ENCODE measurements at places on chromosomes 6 and 20.

- DNase-seq: no peak
These were observed 23.7 kb upstream of the TSHZ2 start for GRCh38 chr20:52948491-52948890.

- DNase-seq: no peak
These were observed 1028.6 kb upstream of the CITED2 start for GRCh38 chr6:140403020-140403419.

DNA sequence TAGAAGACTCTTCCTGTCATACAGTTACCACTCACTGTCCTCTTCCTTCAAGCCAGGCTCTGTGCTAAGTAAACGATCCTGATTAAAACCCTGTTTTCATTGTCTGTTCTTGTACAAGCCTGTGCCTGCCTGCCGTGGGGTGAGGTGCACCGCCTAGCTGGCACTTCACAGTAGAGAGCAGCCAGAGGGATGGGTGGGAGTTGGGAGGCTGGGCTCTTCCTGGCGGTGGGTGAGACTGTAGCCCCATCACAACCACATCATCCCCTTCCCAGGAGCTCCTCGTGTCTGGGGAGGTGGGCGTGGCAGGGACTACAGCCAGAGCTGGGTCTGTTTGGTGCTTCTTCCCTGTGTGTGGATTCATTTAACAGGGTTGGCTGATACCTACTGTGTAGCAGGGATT is 382.0 kb downstream of the TAF4 start:
- no peak for DNase-seq

- DNase-seq: no peak
These were observed 90.0 kb downstream of the CHMP4B start for GRCh38 chr20:33901132-33901523.

- no peak for DNase-seq
These were observed 995 bp downstream of the STK4 start for GRCh38 chr20:44967207-44967807.

DNA sequence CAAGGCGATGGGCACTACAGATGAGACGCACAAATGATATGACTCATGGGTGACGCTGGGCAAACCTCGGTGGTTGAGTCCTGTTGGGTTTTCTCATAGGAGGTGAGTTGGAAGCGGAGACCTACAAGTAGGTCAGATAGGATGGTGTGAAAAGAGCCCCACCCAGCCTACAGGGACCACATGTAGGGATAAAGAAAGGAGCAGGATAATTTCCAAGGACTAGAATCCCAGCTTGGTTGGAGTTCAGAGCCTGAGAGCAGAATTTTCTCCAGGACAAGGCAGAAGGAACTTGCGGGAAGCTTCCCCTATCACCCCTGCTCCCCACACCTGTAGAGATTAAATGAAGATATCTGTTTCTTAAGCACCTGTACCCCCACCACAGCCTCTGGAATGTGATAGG is 489.7 kb upstream of the CDH4 start:
- DNase-seq: no peak

DNA sequence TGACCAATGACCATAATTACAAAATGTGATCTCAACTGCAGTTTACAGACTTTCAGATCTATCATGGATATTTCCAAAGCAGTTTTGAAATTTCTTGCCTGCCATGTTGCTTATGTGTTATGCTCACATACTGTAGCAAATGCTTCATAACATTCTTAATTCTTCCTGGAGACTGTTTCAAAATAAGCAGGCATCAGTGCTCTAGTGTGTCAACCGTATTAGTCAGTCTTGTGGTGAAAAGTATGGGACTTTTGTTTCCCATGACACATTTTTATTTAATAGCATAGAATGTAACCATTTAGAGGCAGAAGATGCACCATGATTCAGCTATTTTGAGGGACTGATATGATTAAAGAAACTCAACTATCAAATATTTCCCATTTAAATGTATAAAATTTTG is 1.7 kb downstream of the POPDC3 start:
- DNase-seq: no peak

DNA sequence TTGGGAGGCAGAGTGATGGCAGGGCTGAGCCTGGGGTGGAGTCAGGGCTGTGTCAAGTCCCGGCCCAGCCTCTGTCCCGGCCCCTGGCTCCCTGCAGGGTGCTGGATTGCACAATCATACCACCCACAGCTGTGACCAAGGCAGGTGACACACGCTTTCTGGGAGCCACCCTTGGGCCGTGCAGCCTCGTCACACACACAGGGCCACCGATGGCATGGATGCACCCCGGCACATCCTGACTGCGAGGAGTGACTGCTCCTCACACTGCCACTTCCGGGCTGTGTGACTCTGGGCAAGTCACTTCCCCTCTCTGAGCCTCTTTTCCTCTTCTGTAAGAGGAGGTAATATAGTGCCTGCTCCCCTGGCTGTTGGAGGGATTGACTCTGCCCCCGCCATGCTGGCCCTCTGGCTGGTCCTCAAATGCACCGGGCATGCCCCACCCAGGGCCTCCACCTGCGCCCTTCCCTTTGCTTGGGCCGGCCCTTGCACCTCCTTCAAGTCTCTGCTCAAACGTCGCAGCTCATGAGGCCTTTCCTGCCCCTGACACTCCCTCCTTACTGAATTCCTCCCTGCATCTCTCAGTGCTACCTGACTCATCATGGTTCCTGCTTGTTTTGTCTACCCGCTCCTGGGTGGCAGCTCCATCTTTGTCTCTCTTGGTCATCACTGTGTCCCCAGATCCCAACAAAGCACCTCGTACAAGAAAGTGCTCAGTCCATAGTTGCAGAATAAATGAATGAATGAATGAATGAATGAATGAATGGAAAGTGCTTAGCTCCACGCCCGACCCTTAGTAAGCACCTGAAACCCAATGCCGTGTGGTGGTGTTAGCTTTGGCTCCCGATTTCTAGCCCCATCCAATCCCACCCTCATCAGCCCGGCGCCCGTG is 93.5 kb downstream of the CEBPB start:
- DNase-seq: no peak

- no peak for DNase-seq
These were observed 254.0 kb upstream of the TAB2 start for GRCh38 chr6:149063468-149063867.

DNA sequence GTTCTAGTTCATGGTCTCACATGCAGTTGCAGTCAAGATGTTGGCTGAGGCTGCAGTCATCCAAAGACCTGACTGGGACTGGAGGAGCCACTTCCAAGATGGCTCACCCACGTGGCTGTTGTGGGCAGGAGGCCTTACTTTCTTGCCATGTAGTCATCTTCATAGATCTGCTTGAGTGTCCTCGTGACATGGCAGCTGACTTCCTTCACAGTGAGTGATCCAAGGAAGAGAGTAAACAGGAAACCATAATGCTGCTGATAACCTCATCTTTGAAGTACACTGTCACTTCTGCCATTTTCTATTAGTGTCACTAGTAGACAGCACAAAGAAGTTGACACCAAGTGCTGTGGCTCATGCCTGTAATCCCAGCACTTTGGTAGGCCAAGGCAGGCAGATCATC is 40.1 kb upstream of the AKIRIN2 start:
- no peak for DNase-seq

GRCh38 chr6:1470040-1470439 is 80.7 kb downstream of the FOXF2 start:
- no peak for DNase-seq

DNA sequence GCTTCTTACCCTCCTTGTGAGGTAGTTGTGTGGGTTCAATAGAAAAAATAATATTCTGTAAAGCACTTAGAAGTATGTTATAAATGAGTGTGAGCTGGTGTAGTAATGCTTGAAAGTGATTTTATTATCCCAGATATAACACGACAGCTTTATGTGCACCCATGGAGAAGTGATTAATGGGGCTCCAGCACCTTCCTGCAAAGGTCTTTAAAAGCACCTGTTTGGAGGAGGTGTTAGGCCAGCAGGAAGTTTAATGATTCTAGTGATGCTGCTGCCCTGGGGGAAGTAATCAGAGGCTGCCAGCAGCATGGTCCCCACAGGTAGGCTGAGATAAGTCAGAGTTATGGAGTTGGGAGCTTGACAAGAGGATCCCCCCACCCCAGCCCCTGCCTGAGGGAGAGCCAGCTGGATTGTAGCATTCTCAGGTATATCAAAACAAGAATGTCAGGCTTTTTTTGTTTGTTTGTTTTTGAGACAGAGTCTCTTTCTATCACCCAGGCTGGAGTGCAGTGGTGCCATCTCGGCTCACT is 166.3 kb downstream of the PHACTR1 start:
- DNase-seq: no peak

- no peak for DNase-seq
These were observed 73.4 kb upstream of the NOX3 start for GRCh38 chr6:155528982-155529453.

- no peak for DNase-seq
These were observed 21.9 kb upstream of the STX16 start for GRCh38 chr20:58629215-58629580.

DNA sequence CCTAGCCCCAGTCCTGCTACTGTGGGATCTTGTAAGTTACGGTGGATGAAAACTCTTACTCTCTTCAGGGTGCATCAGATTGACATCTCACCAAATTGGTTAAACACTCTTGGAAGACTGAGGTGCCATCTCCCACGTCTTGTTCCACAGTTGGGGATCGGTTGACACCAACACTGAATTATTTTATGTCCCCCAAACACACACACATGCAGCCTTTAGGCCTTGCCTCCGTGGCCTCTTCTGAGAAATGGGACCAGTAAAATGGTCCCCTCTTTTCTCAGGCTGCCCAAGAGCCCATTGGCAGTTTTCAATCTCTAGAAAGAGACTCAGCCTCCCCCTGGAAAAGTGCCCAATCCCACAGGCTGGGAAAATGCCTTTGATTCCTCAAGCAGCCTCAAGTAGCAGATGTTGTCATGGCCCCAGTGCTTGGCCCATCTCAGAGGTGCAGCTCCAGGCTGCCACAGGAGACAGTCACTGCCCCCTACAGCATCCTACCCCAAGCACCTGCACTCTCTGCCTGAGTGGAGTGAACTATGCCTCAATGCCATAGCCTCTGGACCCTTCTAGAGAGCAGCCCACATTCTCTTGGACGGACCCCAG is 163.9 kb downstream of the ANKRD60 start:
- no peak for DNase-seq

DNA sequence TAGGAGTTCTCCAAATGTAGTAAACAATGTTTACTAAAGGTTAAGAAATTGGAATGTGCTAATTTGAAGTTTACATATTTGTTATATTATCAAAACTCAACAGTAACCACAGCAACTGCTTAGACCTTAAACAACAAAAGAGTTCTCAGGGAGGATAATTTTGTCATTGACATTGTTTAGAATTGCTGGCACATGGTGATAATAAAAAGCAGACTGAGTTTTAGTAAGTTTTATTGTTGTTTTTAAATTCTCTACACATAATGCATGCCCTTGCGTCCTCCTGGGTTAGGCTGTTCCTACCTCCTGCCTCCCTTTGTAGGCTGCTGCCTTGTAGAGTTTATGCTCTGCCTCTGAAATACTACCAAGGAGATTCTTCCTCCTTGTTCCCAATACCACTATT is 28.7 kb downstream of the LAMA4 start:
- DNase-seq: no peak

DNA sequence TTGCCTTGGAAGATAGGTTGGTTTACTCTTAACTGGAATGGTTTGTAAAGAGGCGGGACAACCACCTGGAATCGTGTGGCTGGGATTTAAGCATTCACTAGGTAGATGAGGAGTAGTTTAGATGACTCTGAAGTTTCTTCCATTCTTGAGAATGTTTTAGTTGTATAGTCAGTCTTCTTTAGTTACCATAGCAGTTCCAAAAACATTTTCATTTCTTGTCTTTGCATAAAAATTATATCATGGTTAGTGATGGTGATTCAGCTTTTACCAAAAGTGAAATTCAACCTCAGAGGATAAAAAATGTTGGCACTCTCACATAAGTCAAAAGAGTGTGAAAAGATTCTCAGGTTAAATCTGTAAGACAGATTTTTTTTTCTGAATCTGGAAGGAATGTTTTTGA is 70.3 kb downstream of the SMAP1 start:
- DNase-seq: no peak

DNA sequence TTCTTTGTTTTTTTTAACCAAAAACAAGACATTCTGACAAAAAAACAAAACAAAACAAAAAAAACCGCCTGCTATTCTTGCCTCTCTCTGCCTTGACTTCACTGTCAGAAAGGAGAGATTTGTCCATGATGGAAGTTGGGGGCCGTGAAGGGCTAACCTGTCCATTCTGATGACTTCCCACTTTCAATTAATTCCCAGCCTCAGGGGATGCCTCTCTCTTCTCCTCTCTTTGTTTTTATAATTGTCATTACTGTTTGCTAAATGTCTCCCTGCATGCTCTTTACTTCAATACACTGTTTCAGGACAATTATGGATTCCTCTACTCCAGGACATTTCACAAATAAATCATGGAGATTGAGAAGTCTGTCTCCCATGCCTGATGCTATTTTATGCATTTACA is 130.5 kb upstream of the CNR1 start:
- no peak for DNase-seq

DNA sequence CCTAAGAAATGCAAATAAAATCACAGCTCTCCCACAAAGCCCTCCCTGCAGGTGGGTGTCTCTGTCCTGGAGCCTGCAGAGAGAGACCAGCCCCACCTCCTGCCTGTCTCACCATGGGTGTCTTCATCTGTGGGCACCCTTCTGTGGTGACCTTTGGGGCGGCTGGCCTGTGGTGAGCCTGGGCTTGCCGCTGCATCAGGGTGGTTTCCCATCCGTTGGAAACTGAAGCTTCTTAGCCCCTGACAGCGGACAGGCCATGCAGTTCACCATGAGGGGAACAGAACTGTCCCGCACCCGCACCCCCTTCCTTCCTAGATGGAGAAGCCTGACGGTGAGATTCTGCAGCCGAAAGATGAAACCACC is 42.3 kb upstream of the FRMD1 start:
- DNase-seq: no peak

- DNase-seq: no peak
These were observed 52.9 kb downstream of the AFDN start for GRCh38 chr6:167879612-167880011.

DNA sequence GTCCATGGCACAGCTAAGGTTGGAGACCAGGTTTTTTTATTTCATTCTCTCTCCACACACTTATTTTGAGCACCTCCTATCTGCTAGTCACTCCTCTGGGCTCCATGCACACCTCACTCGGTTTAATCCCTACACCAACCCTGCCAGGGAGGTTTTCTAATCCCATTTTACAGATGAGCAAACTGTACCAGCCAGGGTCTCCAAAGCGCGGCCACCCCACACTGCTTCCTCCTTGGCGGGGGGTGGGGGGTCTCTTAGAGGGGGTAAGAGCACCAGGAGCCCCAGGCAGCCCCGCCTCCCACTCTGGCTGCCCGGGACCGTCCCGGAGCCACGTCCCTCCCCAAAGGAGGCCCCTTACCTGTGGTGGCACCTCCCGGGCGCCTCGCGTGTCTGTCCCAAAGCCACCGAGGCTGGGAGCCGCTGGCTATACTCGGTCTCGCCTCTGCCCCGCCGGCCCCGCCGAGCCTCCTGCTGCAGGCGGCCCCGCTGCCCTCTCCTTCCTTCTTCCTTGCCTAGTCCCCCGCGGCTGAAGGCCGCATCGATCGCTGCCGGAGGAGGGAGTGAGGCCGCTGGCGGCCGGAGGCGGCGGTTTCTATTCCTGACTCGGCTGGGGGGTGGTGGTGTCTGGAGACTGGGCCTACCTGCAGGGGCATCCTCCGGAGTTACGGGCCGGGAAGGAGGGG is at the start of gene KCNS1:
KCNS1 (minus strand) TSS at position 565 of the 683 bp plus-strand sequence. CDS start 1,891 bp downstream, outside the sequence.
- no peak for DNase-seq

All from hematopoietic multipotent progenitor cell treated with erythropoietin and hydrocortisone succinate and interleukin-3 and kit ligand, for 15 days (in vitro differentiated cells).